Activated T-helper 9 cell treated with anti-CD3 and anti-CD28 coated beads, Interleukin-2, amount 50 U/mL, for 16 hours (primary cell): ENCODE measurements at places on chromosomes 5 and 9.

DNA sequence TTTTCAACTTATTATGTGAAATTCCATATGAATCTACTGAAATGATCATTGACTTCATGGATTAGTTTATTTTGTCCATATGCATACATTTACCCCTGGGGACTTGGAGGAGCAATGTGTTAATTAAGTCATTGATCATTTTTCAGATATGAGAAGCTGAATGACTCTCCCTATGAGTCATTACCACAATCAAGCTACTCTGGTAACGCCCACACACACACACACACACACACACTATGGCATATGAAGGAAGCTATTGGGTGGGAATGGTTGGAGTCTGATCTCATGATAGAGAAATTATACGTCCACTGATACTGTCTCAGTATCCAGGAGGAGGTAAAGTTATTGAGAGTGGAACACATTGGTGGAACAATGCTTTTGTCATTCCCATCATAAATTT lies 528.9 kb downstream of the AGTPBP1 start:
- DNase-seq: no peak

DNA sequence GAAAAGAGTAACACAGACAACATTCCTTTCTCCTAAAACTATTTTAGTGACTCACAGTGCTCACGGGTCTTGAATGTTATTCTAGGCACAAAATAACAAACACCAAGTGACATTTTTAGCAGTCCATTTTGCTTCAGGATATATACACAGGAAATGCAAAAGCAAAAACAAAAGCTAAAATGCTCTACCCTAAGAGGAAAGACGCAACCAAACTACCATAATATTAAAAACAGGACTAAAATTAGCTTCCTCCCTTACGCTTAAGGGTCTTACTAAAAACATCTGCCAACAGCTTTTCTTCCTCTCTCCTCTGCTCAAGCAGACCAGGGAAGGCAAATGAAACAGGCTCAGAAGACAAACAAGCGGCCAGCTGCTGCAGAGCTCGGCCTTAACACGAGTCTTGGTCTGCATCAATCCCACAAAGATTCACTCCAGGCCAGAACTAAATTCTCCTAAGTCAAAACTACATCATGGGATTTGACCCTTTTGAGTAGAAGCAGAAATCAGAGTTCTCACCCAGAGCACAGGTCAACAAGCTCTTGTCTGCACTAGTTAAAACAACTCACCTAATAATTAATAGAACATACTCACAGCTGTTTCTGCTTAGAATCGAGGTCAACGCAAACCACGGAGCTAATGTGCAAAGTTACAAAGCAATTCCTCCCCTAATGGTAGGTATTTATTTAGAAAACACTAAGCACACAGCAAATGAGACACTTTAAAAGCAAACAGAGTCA lies 62.3 kb downstream of the RAPGEF1 start:
- no peak for DNase-seq

DNA sequence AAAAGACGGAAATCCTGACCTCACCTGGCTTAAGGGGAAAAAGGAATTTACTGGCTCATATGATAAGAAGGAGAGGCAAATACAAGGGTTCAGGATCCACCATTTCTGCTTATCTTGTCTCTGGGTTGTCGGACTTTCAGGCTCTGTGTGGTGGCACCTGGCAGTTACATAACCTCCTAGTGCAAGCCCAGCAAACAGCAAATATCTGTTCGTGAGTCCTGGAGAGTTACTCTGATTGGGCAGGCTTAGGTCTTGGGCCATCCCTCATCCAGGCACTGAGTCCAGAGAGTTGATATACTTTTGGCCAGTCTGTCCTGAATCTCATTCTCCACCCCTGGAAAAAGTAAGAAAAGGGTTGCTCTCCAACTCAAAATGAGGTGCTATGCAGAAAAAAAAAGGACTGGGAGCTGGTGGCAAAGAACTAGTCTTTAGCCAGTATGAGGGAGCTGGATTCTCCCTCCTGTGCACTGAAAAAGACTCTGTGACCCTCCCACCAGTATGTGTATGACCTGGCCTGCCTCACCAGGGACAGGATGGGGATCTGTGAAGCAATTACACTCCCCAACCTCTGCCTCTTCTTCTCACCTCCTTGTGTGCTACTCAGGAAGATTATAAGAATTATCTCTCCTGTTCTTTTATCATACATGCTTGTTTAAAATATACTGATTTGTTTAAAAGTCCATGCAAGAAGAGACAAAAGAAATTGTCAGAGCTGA lies 282.9 kb downstream of the ARHGAP26 start:
- DNase-seq: no peak

DNA sequence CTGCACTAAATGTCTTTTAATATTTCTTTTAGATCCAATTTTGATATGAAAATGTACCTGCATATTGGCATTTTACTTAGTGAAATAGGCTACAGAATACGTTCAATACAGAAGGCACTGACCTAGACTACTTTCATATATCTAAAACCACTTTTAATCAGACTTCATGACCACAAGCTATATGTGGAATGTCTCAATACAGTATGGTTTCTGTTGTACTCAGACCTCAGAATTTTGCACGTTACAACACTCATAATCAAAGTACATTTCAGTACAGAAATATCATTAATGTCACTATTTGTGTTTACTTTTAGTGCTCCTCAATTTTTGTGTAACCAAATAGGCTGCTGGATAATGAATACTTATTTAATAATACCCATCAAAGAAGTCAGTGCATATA lies 74.8 kb downstream of the MEF2C start:
- DNase-seq: no peak

DNA sequence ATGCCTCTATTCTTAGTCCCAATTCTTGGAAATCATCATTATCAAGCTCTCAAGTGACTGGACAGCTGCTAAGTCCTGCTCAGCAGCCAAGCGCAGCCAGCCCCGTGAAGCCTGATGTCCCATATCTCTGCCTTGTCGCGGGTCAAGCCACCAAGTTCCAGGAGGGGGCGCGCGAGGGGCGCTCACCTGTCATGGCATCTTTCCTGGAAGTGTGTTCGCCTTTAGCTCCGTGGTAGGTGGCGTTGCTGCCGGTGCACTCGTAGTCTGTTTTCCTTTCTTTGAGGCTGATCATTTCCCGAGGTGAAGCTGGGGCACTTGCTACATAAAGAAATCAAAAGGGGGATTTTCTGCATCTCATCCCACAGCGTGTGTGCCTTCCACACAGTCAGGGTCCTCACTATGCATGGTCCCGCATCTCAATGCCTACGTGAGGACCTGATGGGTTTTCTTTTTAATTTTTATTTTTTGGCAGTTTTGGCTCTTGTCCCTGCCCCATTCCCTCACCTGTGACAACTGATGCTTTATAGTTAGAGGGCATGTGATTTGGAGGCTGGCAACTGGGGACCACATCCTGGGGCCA lies 227.0 kb upstream of the DAP start:
- peak; percentile 29 for DNase-seq

DNA sequence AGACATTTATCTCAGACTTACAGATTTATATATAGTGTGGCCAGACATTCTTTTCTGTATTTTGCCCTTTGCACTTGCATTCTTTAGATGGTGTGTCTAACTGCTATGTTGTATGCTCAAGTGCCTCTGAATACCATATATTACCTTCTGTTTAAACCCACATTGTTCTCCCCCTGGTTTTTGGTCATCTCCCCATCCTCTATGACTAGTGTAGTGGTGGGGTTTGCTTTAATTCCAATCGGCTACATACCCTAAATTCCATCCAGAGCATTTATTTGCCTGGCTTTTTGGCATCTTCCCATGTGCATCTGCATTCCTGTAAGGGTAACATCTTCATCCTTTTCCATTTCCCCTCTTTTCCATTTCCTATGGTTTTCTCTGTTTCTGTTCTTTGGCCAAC lies 271.0 kb upstream of the SLC30A5 start:
- no peak for DNase-seq

DNA sequence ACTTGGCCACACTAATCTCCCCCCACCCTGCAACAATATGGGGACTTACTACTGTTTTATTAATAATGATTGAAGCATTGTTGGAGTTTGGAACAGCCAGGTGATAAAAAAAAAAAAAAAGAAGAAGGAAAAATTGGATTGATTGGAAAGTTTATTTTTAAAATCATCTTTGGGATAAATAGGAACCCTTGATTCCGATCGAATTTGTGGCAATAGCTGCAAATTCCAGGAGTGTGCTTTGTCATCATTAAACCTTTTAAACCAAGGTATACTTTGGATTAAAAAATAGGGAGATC lies 907 bp upstream of the NR2F1 start:
- no peak for DNase-seq

- no peak for DNase-seq
These were observed 21.0 kb upstream of the FAM151B start for GRCh38 chr5:80466669-80467485.

DNA sequence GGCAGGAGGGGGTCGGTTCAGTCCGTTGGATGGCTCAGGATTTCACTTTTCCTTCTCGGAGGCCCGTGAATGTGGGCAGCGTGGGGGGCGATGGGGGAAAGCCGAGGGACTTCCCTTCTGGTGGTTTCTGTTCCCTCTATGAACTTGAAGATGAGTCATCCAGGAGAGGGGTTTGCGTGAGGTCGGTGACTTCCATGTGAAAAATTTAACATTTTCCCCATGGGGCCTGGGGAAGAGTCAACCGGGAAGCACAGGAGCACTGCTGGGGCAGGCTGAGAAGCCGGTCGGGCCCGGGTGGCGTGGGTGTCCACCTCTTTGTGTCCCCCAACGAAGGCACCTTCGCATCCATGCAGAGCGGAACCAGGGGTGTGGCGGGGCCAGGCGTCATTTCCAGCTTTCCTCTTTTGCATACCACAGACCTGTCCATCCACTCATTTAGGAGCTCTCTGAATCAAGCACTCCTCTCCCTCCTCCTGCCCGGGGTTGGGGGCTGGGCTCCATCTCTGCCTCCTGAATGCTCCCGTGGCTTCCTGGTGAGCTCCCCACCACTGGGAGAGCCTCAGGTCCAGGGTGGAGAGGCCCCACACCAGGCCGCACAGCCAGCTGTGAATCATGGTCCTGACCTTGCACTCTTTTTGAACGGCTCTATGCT lies 68.4 kb downstream of the ANKRD33B start:
- DNase-seq: peak; percentile 39

GRCh38 chr9:38071470-38072134 lies 2.6 kb upstream of the SHB start:
- DNase-seq: no peak

GRCh38 chr9:107000218-107000617 lies 137.3 kb downstream of the ZNF462 start:
- DNase-seq: no peak

DNA sequence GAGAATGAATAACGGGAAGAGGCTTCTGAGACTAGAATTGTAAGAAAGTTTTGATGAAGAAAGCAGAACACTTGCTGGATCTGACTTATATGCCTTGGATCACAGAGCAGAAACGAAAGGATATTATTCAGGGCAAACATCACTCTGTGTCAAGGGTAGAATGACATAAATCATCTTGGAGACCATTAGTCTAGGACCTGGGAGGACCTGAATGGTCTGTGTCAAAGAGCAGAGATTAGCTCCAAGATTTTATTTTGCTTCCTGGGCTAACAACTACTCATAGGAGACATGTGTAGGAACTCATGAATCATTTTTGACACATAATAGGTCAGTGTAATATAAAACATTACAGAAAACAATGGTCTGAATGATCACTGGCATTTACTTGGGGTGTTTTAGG lies 417.9 kb downstream of the SLCO4C1 start:
- DNase-seq: no peak

- DNase-seq: no peak
These were observed 69.1 kb downstream of the GDNF start for GRCh38 chr5:37770786-37771185.

GRCh38 chr9:117839862-117840261 lies 135.7 kb downstream of the TLR4 start:
- no peak for DNase-seq

GRCh38 chr5:54703133-54703532 lies 185.6 kb downstream of the SNX18 start:
- DNase-seq: no peak

GRCh38 chr9:4182831-4183230 lies 117.0 kb downstream of the GLIS3 start:
- DNase-seq: no peak

DNA sequence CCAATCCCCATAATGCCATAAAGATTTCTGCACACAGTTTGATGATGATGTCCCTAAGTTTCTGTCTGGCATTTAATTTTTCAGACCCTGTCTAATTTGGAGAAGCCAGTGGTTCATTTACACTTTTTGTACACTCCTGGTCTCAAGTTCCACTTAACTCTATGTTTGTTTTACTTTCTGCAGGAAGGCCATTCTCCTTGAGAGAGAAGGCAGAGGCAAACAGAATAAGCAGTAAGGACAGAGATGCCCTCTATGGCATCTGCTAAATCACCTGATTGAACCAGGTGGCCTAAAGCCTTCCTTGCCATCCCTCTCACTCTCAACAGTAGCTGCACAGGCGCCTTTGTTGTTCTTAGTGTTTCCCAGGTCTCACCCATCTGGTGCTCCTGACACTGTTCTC lies 86.1 kb upstream of the LRRTM2 start:
- no peak for DNase-seq

- no peak for DNase-seq
These were observed 34.1 kb upstream of the NANS start for GRCh38 chr9:98022447-98022846.

DNA sequence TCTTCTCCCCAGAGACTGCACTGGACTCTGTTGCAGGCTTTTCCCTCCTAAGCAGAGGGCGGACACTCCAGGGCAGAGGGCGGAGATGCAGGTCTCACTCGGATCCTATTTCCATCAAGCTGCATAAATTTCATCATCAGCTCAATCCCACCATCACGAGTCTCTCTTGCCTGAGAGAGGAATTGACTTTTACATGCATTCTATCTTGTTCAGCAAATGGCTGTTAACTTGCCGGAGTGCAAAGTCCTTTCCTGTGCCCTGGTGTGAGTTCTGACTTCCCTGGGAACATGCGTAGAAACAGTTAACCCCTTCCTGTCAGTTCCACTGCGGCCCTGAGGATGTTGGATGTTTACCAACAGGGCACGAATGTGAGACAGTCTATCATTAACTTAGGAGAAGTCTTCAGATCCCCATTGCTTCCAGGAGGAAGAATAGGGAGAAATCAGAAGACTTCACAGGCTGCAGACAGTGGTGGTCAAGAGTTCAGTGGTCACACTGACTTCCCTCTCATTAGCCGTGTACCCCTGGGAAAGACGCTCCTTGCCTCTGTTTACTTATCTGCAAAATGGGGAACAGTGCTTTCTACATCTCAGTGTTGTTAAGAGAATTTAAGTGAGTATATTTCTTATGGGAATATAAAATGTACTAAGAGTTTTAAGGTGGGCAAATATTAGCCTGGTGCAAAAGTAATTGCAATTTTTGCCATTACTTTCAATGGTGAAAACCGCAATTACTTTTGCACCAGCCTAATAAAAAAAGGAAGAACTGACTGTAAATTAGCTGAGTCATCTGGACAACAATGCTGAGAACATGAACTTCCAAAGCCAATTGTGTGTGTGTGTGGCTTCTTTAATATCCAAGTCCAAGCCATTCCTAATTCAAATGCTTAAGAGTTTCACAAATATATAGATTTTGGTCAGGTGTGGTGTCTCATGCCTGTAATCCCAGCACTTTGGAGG lies 248.0 kb downstream of the DRD1 start:
- no peak for DNase-seq
